ENCODE measurements at places on chromosomes 7 and 10.

DNA sequence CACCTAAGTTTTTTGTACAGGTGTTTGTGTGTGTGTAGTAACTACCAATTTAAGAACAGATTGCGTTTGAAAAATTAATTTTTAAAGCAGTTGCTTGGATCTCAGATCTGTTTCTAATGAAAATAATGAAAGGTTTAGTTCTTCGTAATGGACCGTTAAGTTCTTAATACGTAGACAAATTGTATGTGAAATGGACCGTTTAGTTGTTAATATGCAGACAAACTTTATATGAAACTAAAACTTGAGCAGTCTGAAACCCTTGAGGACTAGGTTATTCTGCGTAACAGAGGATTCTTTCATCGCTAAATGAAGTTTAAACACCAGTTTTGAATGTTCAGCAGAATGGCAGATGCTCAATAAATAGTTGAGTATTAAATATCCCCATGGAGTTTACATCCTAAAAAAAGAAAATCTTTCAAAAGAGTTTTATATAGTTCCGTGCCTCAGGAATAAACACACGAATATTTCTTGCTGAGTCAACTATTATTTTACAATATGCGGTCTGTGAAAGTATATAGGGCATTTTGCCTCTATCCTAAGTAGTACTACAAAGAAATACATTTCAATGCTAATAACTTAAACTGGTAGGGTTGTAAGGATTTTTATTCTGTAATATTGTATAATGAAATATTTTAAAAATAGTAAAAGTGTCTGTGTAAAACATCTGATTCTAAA lies 1.2 kb downstream of the DBF4 start:
- peak; percentile 3 for DNase-seq

- peak; percentile 36 for DNase-seq
Measured at GRCh38 chr10:1102831-1103230, 46.6 kb downstream of the WDR37 start.

DNA sequence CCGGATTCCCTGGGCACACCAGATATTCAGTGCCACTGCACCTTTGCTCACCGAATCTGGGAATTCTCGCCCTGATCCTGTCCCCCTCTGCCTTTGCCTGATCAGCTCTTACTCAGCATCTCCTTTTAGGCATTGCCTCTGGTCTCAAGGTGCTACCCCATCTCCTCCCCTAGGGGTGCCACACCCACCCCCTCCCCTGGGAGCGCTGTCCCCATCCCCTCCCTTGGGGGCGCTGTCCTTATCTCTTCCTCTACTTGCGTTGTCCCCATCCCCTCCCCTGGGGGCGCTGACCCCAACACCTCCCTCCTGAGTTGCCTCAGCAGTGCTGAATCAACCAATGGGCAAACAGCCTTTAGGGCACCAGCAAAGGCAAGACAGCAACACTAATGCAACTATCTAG lies 686.9 kb upstream of the FOXK1 start:
- no peak for DNase-seq

DNA sequence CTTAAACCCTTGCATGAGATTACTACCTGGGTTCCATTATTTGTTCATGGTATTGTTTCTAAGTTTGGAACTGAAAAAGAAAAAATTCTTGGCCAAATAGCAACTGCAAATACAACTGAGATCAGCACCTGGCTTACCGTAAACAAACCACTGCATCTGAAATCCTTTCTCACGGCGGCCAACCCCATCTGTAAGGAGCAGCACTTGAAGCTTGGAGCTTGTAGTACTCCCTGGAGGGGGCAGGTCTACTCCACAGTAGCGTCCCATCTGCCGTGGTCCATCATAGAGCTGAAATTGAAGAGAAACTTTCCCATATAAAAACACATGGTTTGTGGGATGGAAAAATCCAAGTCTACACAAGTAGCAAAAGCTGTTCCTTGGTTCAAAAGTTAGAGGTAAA lies 109.9 kb downstream of the CUBN start:
- DNase-seq: no peak

DNA sequence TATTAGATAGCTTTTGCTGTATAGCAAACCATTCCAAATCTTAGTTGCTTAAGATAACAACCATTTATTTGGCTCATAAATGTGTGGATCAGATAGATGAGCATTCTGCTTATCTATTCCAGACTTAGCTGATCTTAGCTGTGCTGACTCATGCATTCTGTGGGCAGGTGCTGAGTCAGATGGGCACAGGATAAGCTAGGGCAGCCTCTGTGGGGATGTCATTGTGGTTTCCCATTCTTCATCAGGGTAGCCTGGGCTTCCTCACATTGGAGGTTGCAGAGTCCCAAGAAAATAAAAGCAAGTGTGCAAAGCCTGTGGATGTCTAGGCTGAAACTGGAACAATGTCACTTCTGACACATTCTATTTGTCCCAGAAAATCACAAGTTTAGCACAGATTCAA lies 917.0 kb downstream of the TYW1 start:
- DNase-seq: no peak

DNA sequence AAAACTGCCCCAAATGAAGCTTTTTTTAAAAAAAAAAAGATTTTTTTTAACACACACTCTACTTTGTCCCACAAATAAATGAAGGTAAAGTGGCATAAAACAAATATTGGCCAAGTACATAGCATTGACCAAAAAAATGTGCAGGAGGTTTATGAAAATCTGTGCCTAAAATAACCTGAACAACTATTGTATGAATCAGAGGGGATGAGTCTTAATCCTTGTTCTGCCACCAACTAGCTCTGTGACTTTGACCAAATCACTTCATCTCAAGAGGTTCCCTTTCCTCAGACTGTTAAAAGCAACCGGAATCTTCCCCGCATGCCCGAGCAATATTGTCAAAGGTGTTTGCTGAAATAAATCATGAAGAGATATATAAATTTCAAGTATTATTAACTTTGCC lies 150.4 kb upstream of the NEBL start:
- DNase-seq: no peak

DNA sequence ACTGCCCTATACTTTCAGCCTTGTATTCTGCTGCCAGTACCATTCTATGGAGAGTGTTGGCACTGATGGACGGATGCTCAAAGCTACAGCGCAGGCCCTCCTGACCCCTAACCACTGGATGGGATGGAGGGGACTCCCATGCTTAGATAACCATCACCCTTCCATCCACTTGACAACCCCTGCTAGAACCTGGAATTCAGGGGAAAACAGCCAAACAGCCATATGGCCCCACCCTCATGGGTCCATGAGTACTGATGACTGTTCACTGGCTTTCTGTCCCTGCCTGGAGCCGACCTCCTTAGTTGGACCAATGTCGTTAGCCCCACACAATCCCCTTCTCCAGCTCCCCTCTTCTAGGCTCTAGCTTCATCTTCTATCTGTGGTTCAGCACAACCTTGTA lies 16.2 kb downstream of the DUSP5 start:
- no peak for DNase-seq

GRCh38 chr10:62075912-62076311 lies 174.4 kb downstream of the ARID5B start:
- DNase-seq: peak; percentile 75

GRCh38 chr10:12241810-12242529 lies 46.0 kb downstream of the CDC123 start:
- DNase-seq: no peak

- no peak for DNase-seq
Measured at GRCh38 chr10:73998623-73998928, 660 bp downstream of the VCL start.

DNA sequence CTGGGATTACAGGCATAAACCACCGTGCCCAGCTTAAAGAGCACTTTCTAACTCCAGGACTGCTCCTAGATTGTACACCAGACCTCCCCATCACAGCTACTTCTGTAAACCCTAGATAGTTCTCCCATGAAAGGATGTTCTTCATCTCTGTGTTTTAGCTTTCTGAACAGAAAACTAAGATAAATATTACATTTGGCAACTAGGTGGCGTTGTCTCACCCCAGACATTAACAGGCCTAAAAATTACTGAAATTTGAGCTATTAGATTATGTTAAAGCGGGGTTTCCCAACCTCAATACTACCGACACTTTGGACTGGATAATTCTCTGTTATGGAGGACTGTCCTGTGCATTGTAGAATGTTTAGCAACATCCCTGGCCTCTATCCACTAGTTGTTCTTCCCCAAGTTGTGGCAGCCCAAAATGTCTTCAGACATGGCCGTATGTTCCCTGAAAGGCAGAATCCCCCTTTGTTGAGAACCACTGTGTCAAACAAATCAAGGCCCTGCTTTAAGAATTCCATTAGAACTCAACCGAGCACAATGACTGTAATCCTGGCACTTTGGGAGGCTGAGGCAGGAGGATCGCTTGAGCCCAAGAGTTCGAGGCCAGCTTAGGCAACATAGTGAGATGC lies 19.1 kb downstream of the ATOH7 start:
- DNase-seq: peak; percentile 50

DNA sequence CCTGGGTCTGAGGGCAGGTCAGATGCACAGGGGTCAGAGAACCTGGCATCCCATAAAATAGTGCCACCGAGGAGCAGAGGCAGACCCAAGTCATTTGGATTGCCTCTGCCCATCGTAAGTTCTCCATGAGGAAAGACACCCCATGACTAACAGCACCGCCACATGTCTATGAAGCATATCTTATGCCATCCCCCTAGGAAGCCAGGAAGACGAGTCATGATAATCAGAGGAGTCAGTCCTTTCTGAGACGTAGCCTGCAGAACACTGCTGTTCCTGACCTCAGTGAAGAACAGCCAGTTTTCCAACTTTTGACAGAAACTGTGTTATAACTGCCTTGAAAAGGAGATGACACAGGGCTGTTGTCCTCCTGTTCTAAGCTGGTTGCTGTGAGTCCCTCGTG lies 51.2 kb downstream of the INSYN2A start:
- peak; percentile 82 for DNase-seq

DNA sequence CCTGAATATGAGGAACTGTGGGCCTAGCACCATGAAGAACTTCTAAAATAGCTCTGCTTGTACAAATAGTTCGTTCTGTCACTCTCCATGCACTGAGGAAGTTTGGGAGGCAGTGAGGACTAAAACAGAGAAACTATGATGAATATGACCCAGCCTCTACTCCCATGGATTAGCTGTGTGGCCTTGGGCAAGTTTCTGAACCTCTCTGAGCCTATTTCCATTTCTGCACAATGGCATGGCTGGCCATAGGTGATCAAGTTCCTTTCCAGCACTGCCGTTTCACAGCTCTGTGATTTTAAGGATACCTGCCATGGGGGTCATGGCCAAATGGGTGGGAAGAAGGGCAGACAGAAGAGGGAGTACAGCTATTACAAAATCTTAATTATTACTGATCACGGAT lies 57.6 kb downstream of the SORBS1 start:
- no peak for DNase-seq

DNA sequence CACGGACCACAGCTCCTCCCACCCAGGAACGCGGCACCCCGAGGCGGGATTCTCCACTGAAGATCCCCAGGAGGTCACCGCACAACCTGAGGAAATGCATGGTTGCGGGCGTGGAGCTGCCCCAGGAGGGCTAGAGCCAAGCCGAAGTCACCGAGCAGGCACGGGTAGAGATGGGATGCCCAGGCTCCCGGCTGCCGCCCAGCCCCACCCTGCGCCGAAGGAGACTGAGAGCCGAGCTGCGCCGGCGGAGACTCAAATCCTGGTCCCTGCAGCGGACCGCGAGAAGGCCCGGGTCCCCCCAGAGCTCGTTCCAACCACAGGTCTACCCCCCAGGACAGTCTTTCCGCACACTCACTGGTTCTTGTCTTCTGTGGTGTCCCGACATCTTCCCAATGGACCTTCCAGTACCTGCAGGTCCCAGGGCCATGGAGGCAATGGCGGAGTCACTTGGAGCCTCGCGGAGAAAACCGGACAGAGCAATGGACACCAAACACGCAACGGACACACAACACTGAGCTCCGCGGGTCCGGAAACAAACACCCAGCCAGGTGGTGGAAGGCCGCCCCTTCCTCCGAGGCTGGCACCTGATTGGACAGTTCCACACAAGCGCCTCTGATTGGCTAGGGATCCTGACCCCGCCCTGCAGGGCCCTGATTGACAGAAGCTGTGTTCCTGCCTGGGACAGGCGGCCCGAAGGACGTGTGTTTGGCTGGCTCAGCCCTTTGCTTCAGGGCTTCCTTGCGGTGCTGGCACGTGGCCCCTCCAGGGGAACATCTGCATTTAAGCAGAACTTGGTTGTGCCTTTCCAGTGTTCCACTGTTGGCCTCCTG lies 331.9 kb upstream of the NUPR2 start:
- DNase-seq: no peak

All from EH (cell line).